ENCODE measurements at places on chromosomes 1 and 21.

GRCh38 chr1:6599141-6599975 lies 3.3 kb downstream of the KLHL21 start:
- peak; percentile 30 for DNase-seq

- DNase-seq: no peak
Observed at GRCh38 chr1:20950679-20951078, 163.6 kb upstream of the HP1BP3 start.

DNA sequence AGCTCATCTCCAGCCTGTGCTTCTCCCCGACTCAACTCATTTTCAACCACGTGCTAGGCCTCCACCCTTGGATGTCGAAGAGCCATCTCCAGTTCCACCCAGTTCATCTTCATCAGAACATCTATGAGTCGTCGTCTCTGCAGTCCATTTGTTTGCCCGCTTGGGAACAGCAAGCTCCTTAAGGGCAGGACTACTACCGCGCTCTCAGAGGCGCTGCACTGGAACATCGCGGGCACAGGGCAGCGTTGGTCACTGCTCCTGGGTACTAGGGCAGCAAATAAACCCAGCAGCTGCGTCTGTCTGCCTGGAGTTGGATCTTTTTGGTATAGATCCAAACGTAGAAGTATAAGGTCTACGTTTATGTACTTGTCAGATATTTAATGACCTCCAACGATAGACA lies 478 bp upstream of the PRDM2 start:
- peak; percentile 18 for DNase-seq

DNA sequence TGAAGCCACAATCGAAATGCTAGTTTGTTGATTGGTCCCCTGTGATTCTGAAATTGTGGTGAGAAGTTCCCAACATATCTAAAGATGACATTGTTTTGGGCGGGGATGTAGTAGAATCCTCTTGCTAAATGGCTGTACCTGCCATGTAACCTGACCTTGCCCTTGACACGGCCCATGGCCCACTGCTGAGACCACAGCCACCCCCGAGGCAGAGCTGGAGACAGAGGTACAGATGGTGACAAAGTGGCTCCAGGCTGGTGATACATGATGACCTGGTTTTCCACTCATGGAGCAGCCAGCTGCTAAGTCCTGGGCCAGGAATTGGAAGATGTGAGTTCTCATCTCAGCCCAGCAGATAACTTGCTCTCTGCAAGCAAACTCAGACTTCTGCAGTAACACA lies 226.5 kb downstream of the FOXD2 start:
- DNase-seq: no peak

DNA sequence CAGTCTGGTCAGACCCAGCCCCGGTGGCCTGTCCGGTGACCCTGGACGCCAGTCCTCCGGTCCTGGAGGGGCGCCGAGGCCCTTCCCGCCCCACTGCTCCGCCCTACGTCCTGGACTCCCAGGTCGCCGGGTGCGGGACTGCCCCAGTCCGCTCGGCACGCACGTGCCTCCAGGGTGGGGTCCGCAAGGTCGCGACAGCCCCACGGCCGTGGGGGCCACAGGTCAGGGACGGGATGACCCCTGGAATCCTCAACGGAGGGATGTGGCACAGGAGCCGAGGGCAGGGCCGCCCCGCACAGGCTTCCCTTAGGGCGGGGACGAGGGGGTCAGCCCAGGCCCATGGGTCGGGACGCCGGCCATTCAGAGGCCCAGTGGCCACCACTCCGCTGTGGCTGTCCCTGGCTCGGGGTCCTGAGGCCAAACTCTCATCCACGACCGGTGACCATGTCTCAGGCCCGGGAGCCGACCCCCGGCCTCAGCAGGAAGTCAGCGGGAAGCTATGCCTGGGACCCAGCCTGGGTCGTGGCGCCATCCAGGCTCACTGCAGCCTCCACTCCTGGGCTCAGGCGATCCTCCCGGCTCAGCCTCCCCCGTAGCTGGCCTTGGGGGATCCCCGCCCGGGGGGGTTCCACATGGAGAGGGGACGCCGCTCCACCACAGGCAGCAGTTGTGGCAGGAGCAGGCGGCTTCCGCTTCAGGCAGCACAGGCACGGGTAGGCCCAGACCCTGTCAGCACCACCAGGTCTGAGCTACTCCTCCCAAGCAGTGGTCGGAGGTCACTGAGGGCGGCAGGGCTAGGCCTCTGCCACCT lies 599 bp upstream of the TMEM240 start:
- DNase-seq: no peak

GRCh38 chr21:25298512-25299491 lies 308.5 kb downstream of the MRPL39 start:
- DNase-seq: peak; percentile 11

DNA sequence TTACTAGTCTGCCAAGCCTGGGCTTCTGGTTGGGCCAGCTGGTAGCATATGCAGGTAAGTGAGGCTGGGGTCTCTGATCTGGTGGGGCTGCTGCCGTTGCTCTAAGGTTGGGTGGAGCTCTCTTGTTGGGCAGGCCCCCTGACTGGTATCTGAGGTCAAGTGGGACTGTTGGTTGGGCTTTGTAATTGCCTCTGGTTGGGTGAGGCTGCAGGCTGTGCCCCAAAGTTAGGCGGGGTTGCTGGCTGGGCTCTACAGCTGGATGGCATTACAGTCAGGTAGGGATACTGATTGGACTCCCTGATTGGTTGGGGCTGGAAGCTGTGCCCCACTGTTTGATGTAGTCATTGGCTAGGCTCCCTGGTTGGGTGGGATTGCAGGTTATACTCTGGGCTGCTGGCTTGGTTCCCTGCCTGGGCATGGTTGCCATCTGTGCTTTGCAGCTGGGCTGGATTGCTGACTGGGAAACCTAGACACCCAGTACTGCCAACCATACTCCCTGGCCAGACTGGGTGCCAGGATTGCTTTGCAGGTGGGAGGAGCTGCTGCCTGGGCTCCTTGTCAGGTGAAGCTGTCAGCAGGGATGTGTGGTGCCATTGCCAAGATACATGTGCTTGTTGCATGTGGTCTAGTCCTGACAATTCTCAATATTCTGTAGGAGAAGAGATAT lies 130.5 kb downstream of the RABGAP1L start:
- no peak for DNase-seq

- DNase-seq: no peak
Observed at GRCh38 chr1:176619261-176619660, 156.3 kb downstream of the PAPPA2 start.

DNA sequence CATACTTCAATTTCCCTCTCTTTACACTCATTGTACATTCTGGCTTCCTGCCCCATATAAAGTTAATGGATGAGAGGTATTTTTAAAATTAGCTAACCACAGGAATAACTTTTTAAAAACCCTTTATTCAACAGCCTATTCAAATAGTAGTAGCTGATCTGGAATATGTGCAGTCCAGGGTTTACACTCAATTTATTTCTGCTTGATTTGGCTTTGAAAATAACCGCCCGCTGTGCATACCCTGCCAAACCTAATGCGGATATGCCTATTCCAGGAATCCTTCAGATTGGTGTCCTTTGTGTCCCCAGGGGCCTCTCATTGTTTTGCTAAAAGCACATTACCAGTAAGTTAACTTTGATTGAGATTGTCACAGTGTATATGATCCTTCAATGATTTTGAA lies 1686.2 kb downstream of the PLA2G4A start:
- no peak for DNase-seq

DNA sequence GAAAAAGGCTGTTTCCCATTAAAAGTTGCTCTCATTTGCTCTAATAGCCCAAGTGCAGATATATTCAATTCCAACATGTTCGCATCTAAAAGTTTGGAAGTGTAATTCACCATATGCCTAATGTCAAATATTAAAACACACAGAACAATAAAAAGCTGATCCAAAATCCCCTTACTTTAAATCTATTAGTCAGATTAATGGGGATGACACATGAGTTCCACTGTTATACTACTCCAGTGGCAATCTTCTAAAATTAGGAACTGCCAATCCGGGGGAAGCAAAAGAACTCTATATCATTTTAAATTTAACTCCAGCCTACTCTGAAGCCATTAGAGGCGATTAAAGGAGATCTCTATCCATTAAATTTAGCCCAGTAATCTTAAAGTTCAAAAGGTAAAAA lies 317.1 kb downstream of the NTNG1 start:
- DNase-seq: no peak

DNA sequence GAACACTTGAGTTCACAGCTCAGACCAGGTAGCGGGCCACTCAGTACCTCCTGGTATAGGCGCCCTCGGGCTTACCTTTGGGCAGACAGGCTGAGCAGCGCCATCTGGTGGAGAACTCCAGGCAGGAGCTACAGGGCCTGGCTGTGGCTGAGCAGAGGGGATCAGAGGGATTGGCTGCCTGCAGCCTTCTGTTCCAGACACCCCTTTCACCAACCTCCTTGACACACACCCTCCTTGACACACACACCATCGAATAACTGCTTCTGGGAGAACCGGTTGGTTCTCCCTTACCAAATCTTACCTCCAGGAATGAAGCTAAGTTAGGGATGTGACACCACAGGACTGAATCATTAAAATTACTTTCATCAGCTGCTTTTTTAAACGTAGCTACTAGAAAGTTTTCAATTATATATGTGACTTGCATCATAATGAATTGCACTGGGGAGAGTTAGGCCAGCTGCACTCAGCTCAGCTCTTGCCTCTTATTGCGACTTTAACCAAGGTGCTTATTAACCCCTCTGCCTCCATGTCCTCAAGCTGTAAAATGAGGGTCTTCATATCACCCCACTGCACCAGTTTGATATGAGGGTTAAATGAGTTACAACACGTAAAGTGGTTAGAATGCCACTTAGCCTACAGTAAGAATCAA lies 6.6 kb downstream of the LIN28A start:
- peak; percentile 82 for DNase-seq

GRCh38 chr1:246726255-246726679 lies 2.1 kb downstream of the SCCPDH start:
- DNase-seq: no peak

- DNase-seq: no peak
Observed at GRCh38 chr1:173383351-173383750, 93.8 kb upstream of the PRDX6 start.

GRCh38 chr1:20602851-20603450 lies 14.1 kb downstream of the CDA start:
- DNase-seq: peak; percentile 41

- peak; percentile 92 for DNase-seq
Observed at GRCh38 chr21:26845066-26845758, at the start of gene ADAMTS1. Gene ADAMTS1, minus strand, starts transcription at chr21:26845409. Its CDS starts 455 bp downstream, at chr21:26844954.

- DNase-seq: no peak
Observed at GRCh38 chr1:15730936-15731335, 5.1 kb upstream of the SLC25A34 start.

- DNase-seq: no peak
Observed at GRCh38 chr1:6783221-6783620, 2.0 kb upstream of the CAMTA1 start.

DNA sequence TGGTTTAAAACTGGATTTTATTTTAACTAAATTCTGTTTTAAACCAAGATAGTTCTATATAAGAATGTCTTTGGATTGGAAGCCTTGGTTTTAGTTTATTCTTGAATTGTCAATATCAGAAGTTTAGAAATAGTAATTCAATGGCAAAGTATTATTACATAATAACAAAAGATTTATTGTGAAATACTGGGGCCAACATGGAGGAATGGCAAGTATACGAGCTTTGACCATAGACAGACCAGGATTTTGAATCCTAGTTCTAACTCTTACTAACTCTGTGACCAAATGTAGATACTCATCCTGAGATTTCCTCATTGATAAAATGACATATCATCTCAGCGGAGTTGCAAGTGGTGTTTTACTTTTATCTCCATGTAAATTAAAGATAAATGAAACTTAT lies 63.3 kb downstream of the CAMSAP2 start:
- no peak for DNase-seq

DNA sequence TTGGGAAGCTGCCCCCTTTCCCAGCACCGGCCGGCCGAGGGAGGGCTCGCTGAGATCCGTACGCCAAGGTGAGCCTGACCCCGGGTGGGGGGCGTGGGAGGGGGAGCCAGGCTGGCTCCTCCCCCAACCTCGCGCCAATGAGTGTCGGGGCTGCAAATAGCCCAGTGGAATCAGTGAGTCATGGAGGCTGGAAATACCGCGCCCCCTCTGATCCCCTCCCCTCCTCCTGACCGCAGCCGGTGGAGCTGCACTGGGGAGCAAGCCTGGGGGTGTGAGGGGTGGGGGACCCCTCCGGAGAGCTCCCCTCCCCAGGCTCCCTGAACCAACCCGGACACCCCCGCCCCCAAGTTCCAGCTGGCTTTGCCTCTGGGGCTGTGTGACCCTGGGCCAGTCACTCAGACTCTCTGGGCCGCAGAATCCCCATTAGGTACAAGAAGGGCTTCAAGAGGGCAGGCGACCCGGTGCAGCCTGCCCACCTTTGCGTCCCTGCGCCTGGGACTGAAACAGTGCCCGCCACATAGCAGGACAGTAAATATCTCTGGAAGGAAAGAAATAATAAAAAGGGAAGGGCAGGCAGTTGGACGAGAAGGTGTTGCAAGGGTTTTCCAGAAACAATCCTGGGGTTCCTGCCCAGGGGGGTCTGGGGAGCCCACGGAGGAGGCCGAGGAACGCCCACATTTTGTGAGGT lies 4.5 kb downstream of the HSPB7 start:
- DNase-seq: peak; percentile 89
